ENCODE measurements at places on chromosomes 3 and 15.

DNA sequence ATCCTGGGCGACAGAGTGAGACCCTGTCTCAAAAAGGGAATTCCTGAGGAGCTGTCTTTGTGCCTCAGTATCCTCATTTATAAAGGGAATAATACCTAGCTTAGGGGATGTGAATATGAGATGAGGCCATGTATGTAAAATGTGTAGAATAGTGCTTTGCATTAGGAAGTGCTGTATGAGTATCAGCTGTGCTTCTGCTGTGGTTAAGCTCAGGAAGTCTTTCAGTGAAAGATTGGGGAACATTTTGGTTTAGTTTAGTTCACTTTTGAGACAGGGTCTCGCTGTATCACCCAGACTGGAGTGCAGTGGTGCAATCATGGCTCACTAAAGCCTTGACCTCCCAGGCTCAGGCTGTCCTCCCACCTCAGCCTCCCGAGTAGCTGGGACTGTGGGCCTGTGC lies 10.6 kb downstream of the THUMPD3 start:
- DNase-seq, result no peak

DNA sequence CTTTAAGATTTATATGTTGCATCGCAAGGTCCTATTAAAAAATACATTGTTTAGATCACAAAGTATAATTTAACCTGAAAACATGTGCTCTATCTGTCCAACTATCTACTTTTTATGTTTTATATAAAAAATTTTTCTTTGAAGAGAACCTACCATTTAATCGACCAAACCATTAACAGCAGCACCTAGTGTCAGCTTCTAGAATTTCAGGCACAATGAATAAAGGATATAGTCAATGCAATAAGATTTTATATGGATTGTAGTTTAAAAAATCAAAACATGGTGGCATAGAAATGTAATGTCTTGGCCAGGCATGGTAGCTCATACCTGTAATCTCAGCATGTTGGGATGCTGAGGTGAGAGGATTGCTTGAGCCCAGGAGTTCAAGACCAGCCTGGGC lies 313.7 kb downstream of the GAP43 start:
- DNase-seq, result no peak

DNA sequence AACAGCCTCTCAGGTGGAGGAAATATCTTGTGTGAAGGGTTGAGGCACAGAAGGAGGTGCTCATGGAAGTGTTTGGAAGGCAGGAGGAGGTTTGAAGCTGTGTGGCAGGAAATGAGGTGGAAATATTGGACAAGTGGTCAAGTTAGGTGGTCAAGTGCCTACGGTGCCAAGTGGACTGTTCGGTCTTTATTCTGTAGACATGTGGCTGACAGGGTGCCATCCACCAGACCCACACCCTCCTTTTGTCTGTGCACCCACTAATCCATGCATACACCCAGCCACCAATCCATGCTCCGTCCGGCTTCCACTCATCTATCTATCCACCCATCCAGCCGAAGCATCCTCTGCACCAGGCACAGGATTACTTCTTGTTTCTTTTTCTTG lies 2.2 kb downstream of the SLC6A20 start:
- no peak for DNase-seq

DNA sequence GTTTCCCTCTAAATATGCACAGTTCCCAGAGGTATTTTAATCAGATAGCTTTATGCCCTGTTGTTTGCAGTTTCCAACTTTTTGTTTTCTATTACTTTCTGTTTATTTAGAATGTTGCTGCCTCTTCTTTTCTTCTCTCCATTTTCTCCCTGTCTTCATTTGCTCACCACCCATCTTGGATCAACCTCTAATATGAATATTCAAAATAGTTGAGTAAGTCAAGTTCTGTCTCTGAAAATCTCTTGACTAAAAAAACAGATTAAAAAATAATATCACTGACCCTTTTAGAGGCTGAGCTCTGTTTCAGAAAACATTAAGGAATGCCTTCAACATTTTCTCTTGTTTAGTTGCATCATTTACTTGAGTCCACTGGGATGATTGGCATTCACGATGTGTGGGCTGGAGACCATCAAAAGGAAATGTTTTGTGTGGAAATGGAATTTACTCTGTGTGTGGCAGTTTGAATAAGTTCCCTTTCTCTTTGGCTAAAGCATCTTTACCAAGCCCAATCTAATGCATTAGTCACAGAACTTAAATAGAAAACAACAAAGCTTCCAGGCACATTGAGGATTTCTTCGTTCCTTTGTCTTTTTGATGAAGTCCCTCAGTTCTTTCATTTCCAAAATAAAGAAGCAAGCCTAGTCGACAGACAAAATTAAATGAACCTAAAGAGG lies 633.9 kb upstream of the TGFBR2 start:
- DNase-seq, result no peak

GRCh38 chr3:5271372-5271683 lies 83.8 kb downstream of the EDEM1 start:
- DNase-seq, result no peak

GRCh38 chr3:32850226-32850625 lies 32.4 kb downstream of the TRIM71 start:
- DNase-seq, result no peak

GRCh38 chr3:15795651-15796308 lies 2.0 kb downstream of the ANKRD28 start:
- no peak for DNase-seq

GRCh38 chr3:32577174-32577573 lies 6.5 kb upstream of the DYNC1LI1 start:
- no peak for DNase-seq

GRCh38 chr15:62841269-62841628 lies 201.3 kb upstream of the TPM1 start:
- no peak for DNase-seq

GRCh38 chr3:133881492-133881891 lies 14.2 kb downstream of the RAB6B start:
- no peak for DNase-seq

DNA sequence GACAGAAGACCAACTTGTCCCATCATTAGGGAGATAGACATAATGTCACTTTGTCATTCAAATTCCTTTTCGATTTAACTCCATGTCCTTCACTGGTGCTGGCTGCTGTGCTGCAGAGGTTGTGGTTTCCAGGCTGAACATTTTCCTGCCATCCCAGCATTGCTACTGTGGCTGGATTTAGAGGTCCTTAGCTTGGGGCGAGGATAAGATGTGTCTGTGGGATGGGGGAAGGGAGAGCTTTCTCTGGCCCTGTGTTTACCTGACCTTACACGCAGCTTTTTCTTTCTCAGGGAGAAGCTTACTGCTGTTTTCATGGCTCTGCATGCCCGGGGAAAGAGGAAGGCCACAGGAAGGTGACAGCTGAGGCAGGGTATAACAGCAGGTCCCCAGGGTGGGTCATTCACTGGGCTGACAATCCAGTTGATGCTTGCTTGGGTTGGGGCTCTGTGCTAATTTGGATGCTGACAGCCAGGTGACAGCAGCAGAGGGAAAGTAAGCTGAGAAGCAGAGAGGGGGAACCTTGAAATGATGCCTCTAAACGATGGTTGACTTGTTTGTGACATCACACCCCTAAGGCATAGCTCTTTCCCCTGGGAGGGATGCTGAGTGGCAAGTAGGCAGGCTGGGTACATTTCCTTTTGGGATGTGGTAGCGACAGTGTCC lies 326.9 kb upstream of the CTNNB1 start:
- no peak for DNase-seq

GRCh38 chr3:125381314-125381713 lies 6.2 kb upstream of the ZNF148 start:
- DNase-seq, result no peak

DNA sequence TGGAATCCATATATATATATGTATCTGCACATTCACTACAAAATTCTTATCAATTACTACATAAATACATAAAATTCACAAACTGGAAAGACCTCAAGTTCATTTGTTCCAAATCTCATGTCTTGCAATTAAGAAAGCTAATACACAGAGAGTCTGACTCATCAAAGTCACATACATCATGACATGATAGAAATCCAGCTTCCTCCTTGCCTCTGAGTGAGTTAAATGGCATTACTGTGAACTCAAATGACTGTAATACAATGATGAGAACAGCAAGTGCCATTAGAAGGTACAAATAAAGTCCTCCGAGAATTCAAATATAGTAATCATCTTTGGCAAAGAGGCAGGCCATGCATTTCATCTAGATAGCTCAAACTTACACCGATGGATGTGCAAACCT lies 55.1 kb upstream of the AGTR1 start:
- no peak for DNase-seq

GRCh38 chr3:43951813-43952212 lies 261.1 kb downstream of the ABHD5 start:
- DNase-seq, result no peak

- DNase-seq, result no peak
Observed at GRCh38 chr15:60871152-60871551, 357.9 kb downstream of the RORA start.

- no peak for DNase-seq
Observed at GRCh38 chr3:86794361-86795065, 196.4 kb downstream of the VGLL3 start.

- DNase-seq, result no peak
Observed at GRCh38 chr3:177968891-177969290, 567.3 kb upstream of the KCNMB2 start.

- DNase-seq, result no peak
Observed at GRCh38 chr3:129778871-129779270, 114.6 kb downstream of the TMCC1 start.

DNA sequence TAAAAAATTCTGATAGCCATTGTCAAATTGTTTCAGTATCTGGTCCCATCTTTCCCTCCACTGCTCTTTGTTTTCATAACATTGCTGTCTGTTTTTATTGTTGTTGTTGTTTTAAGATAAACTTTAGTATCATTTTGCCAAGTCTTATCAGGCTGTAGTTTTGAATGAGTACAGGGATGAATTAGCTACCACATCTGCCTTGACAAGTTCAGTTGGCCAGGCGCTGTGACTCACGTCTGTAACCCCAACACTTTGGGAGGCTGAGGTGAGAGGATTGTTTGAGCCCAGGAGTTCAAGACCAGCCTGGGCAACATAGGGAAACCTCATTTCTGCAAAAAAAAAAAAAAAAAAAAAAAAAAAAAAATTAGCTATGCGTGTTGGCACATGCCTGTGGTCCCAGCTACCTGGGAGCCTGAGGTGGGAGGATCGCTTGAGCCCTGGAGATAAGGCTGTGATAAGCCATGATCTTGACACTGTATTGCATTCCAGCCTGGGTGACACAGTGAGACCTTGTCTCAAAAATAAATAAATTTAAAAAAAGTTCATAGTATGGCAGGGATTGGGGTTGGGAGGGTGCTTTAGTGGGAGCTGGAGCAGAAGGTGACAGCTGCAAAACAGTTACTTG lies 8.3 kb upstream of the ANKDD1A start:
- no peak for DNase-seq

GRCh38 chr3:161649900-161650484 lies 153.4 kb downstream of the OTOL1 start:
- DNase-seq, result no peak

DNA sequence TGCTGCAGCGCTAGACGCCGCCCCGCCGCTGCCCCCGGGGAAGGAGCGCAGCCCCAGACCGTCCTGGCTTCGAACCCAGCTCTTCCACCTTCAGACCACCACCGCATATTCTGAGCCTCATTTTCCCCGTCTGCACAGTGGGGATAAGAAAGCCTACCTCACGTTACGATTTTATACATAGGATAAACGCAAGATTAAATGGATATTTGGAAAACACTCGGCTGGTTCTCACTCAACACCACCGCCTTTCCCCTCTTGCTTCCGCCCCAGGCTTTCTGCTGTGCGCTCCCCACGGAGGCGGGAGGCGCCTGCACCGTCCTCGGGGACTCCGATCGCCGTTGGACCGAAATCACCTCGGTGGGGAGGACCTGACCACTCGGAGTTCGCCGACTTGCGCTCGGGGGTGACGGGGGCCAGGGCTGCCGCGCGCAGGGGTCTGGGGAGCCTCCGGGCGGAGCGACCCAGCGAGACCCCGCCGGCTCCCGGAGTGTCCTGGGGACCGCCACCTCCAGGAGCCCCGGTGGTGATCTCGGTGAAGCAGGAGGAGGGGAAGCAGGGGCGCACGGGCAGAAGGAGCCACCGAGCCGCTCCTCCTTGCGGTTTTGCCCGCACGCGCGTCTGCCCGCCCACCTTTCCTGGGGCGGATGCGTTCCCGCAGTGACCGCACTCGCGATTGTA lies 4.0 kb downstream of the FBXL22 start:
- DNase-seq, result no peak

GRCh38 chr15:48358229-48359152 lies 27.3 kb downstream of the DUT start:
- DNase-seq, result no peak

- no peak for DNase-seq
Observed at GRCh38 chr15:49706805-49707204, 86.0 kb downstream of the DTWD1 start.

DNA sequence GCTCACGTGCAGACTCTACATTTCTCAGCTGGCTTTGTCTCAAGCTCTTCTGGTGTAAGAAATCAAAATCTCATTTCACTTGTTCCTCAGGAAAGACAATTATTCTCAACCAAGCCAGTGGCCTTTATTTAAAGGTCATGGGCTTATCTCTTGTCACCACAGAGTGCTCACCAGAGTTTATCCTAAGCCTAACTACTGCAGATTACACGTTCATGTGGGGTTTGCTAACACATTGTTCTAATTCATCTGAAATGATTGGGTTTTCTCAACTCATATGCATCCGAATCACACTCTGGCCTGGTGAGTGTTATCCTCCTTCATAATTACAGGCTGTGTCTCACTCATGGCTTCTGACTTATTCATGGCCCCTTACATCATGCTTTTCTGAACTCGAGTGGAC lies 83.3 kb upstream of the TSC22D2 start:
- no peak for DNase-seq

DNA sequence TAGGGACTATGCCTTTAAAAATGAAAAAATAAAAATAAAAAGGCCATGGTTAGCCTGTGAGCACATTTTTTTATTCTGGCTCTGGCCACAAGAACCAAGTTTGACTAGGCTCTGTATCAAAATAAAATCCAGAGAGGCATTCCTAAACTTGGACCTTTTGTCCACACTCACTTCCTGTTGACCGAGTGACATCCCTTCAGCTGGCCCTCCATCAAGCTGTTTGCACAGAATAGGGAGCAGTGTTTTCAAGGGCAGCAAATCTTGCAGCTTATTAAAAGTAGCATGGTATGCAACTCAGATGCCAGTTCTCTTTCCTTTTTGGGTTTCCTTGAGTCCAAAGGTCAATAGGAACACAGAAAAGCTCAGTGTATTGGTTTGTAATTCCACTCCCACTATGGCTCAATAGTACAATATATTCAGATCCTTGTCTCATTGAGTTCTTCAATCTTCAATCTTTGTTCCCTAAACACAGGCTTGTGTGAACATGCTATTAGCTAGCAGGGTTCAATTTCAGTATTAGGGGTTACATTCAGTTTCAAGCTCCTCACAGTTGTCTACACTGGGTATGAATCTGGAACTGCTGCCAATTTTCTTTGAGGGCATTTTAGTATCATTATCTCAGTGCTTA lies 244.5 kb downstream of the RBMS3 start:
- no peak for DNase-seq

DNA sequence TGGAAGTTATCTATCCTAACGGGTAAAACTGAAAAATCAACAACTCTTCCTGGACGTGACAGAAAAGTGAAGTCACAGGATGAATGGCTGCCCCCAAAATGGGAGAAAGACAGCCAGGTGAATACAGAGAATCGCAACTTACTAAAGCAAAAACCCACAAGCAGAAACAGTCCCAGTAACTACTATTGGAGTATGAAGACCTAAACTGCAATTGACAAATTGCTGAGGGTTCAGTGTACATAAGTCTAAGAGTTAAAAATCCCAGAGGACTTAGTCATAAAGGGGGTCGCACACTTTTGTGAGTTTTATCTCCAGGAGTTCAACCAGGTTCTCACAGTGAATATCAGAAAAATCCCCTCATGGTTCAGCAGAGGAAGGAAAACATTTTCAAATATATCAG lies 56.8 kb upstream of the IMPG2 start:
- DNase-seq, result no peak
